AML-193 (cell line): ENCODE measurements at places on chromosomes 1 and 21.

- no peak for DNase-seq
These were observed 97.5 kb downstream of the DMRTB1 start for GRCh38 chr1:53556657-53557227.

DNA sequence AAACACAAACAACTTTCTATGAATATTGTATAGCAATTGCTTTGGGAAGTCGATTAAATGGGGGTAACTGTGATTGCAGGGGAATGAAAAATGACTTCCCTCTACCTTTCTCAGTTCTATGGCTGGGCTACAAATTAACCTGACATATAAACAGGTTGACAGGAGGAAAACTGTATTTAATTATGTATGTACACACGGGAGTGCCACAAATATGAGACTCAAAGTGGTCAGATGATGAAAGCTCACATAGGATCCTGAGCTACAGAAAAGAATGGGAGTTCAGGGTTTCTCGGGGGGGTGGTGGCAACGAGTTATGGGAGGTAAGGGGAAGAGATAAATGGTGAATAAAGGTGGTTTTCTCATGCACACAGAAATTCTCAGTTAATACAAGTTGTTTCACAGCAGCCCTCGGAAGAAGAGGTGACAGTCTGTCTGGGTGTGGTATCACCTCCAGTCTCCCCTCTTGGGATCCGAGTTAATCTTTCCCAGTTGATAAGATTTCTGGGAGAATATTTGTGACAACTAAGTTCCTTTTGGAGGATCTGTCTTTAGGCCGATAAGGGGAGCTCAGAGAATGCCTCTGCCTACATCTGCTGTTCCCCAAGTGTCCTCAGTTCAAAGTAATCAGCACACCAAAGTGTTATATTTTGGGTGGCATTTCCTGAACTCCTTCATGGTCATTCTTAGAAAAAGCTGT is 26.3 kb downstream of the GADD45A start:
- no peak for DNase-seq

- DNase-seq = no peak
These were observed 7.3 kb downstream of the H6PD start for GRCh38 chr1:9241891-9242290.

- no peak for DNase-seq
These were observed 5.9 kb upstream of the TTC22 start for GRCh38 chr1:54806931-54807611.

DNA sequence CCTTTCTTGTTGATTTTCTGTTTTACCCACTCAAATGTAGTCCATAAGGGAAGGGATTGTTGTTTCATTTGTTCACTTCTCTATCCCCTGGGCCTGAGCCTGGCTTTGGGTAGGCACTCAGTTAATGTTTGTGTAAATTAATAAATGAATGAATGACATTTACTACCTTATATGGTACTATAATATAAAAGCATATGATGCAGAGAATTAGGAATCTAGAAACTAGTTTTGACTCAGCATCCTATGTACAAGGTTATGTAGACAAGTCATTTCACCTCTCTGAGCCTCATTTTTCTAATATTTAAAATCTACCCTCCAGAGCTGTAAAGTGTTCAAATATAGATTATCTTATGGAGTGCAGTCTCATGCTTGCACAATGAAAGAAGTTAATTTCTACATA is 68.9 kb upstream of the S1PR1 start:
- DNase-seq = no peak

GRCh38 chr1:109272831-109273547 is 10.0 kb downstream of the PSRC1 start:
- DNase-seq = no peak

- DNase-seq = no peak
These were observed 481 bp upstream of the SLAMF1 start for GRCh38 chr1:160647329-160647720.

GRCh38 chr1:60920561-60920960 is 161.8 kb upstream of the NFIA start:
- no peak for DNase-seq

GRCh38 chr1:10696977-10697376 is 99.5 kb downstream of the CASZ1 start:
- no peak for DNase-seq

GRCh38 chr1:98660940-98661543 is 479 bp upstream of the SNX7 start:
- DNase-seq = no peak

GRCh38 chr1:38929476-38929875 is 12.2 kb downstream of the RHBDL2 start:
- no peak for DNase-seq

- peak; percentile 40 for DNase-seq
These were observed 9.2 kb downstream of the IKBKE start for GRCh38 chr1:206479183-206480125.

- DNase-seq = no peak
These were observed 46.3 kb upstream of the ETS2 start for GRCh38 chr21:38759413-38759812.

DNA sequence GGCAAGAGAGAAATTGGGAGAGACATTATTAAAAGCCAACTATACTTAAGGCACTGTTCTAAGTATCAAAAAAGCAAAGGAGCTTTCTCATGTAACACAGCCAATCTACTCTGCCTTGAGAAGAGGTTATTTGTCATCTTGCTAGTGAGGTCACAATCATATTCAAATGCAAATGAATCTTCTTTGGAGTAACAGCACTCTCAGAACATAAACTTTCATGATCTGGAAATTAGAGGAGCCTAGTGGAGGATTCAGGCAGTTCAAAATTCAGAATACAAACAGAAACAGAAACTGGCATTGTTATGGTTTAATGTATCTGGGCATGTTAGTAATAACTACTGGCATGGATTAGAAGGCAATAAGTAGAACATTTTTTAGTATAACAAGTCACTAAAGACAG is 57.4 kb downstream of the ARID4B start:
- no peak for DNase-seq

DNA sequence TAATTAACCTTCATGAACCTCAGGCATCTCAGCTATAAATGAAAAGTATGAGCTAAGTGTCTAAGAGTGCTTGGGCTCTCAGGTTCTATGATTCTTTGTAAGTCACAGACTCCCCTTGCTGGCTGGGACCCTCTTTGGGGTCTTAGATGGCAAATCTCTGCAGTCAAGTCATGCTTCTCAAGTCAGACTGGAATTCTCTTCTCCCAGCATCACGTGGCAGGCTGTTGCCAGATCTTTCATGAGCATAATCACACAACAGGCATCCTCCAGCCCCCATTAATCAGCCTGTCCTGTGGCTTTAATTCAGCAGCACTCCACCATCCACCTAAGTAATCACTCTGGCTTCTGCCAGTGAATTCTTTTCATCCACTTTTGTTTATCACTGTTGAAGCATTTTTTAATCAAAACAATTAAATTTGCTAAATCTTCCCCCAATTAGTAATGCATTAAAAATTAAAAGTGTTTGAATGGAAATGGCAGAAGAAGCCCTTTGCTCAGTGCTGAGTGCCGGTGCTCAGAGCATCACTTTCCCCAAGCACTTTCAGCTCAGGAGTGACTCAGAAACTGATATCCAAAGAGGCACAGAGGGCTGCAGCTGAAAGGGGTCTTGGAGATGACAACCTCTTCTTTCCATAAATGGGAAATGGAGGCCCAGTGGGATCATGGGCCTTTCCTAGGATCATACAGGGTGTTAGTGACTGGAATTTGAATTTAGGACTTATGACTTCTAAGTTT is 50.2 kb downstream of the C8A start:
- DNase-seq = no peak

DNA sequence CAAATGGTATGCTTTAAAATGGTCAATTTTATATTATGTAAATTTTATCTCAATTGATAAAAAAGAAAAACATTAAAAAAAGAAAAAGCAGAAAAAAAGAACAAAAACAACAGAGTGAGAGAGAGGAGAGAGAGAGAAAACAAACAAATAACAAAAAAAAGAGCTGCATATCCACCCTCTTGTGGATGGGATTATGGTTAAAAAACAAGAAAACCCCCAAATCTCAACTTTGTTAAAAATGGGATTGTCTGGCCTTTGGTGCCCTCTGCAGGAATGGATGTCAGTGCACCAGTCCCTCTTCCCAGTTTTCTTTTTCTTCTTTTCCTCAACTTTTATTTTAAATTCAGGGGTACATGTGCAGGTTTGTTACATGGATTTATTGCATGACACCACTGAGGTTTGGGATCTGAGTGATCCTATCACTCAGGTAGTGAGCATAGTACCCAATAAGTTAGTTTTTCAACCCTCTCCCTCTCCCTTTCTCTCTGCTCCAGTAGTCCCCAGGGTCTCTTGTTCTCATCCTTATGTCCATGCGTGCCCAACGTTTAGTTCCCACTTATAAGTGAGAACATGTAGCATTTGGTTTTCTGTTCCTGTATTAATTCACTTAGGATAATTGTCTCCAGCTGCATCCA is 28.1 kb downstream of the RNF187 start:
- DNase-seq = peak; percentile 9

- no peak for DNase-seq
These were observed 369.1 kb downstream of the RGS7 start for GRCh38 chr1:240987928-240988327.

GRCh38 chr1:30191154-30191702 is 532.2 kb downstream of the MATN1 start:
- no peak for DNase-seq

GRCh38 chr1:187985897-187986654 is 1157.3 kb downstream of the PLA2G4A start:
- no peak for DNase-seq

GRCh38 chr1:166859597-166859996 is 16.5 kb downstream of the TADA1 start:
- DNase-seq = no peak

DNA sequence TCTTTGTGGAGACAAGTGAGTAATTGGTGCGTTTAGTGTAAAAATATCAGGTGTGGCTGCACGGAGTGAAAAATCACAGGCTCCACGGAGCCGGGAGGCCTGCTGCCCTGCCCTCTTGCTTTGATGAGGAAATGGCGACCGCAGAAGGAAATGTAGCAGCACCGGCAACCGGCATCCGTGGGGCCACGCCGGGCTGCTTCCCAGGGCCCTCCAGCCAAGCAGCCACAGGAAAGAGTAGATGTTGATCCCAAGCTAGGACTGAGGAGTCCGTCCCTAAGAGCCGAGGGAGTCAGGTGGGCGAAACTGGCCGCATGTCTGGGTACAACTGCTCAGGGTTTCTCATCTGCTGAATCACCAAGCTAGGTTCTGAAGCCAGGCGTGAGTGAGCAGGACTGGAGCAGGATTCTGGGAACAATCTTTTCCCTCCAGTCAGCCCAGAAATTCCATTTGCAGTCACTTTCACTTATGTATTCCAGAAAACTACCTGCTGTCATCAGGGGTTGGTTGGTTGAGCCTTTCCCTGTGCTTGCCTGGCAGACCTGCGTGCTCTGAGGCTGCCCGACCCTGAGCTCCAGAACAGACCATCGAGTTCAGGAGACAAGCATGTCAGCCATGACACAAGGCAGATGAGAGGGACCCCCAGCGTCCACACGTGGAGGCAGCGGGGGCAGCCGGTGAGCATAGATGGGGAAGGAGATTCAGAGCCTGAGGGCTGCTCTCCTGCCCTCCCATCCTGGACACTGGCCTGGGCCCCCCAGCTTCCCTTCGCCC is 5.8 kb upstream of the ITGB2 start:
- DNase-seq = no peak

- peak; percentile 12 for DNase-seq
These were observed 80.9 kb downstream of the RNF220 start for GRCh38 chr1:44485934-44486460.

GRCh38 chr1:38004284-38005108 is 818 bp downstream of the FHL3 start:
- DNase-seq = no peak

DNA sequence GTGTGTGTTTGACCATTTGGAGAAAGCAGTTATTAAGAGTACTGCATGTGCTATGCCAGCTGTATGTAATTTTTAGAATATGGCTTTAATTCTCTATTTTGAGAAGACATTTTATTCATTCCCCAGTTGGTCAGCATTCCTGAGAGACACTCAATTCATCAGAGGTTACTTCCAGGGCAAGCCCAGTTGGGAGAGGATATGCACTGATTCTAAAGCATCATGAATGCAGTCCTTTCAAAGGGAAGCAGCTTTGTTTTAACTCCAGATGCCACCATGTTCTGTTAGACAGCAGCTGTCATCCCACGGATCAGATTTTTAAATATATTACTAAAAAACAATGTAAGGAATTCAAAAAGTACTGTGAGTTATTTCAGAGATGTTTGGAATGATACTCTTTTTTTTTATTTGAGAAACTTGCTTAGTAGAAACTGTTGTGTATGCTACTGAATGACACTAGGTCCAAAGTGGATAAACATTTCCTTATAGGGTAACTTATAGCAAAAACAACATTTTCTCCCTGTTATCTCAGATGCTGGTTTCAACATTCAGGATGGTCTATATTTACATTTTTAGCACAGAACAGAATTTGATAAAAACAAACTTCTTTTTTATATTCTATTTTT is 149.5 kb upstream of the B3GALT2 start:
- DNase-seq = no peak

- no peak for DNase-seq
These were observed 81.6 kb upstream of the PBX1 start for GRCh38 chr1:164477343-164477742.

DNA sequence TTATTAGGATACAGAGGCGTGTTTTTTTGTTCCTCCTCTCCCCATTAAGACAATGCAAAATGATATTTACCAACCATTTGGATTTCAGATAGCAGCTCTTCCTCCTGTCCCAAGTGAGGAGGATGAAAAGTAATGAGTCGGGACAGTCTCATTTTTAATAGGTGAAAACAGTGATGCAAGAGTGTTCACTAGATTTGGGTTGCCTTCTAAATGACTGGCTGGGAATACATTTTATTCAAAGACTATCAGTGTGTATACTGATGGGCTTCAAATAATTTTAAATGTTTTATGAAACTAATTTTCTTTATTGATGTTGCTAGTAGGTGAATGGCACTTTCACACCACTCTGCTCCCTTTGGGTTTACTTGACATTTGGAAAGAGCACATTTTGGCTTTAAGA is 2.1 kb downstream of the RCOR3 start:
- DNase-seq = no peak

GRCh38 chr1:199287647-199288046 is 648.8 kb downstream of the PTPRC start:
- no peak for DNase-seq

- DNase-seq = no peak
These were observed 971 bp upstream of the GNG4 start for GRCh38 chr1:235650341-235651169.

DNA sequence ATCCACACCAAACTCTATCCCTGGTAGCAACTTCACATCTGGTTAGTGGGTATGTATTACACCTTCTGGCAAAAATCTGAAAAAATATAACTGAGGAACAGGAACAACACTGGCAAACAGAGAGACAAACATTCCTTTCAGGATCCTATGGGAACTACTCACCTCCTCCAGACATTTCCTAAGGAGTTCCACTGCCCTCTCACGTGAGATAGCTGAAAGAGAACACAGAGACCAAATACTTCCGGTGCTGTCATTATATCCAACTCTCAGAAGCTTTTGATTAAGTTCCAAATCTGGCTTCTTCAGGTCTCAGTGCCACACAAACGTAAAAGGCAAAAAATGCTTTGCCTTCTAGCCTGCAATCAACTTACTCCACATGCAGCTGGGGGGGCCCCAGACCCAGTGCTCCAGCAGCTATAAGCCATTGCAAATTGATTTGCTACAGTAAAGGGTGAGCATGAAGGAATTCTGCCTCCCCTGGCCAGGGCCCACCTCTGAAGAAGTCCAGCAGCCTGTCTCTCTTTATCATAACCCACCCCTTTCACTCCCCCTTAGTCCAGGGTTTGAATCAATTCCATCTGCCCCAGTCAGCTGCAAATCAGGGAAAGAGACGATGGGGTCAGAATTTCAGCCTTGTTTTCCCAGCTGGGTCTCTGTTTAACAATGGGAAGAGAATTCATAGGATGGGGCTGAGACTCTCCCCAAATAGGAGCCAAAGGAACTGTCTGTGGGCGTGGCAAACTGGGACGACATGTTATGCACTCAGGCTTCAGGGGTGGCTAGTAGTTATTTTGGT is 32.2 kb downstream of the TFAP2E start:
- no peak for DNase-seq
